ENCODE measurements at places on chromosomes 3 and 15. TPM values are rescaled to one million over a fixed set of nuclear protein-coding genes. Genes with fewer than 3 reads are reported as not detected.

The MOBP gene
- not detected for total RNA-seq

- DNase-seq, result no peak
Measured at GRCh38 chr3:52136513-52136912, 17.7 kb downstream of the POC1A start.

The PCYT1A gene
- total RNA-seq, result 65.0 TPM

GRCh38 chr15:77076323-77076915 is 5.5 kb upstream of the TSPAN3 start:
- no peak for DNase-seq

The FBXO22 gene
- total RNA-seq, result 18.3 TPM

DNA sequence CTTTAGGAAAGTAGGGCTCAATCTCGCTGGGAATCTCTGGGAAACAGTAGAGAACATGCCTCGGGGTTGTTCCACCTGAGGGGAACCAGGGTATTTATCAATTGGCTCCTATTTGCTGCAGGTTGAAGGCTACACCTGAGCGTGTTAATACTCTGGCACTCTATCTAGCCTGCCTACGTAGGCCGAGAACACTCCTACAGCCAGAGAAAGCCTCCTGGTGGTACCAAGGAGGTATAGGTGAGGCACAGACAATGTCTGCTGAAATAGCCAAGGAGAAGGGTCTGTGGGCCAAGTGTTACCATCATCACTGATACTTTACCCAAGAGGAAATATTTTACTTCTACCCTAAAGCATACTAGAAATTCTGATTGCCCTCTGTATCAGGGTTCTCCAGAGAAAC is 341.0 kb upstream of the UBE2E2 start:
- no peak for DNase-seq

DNA sequence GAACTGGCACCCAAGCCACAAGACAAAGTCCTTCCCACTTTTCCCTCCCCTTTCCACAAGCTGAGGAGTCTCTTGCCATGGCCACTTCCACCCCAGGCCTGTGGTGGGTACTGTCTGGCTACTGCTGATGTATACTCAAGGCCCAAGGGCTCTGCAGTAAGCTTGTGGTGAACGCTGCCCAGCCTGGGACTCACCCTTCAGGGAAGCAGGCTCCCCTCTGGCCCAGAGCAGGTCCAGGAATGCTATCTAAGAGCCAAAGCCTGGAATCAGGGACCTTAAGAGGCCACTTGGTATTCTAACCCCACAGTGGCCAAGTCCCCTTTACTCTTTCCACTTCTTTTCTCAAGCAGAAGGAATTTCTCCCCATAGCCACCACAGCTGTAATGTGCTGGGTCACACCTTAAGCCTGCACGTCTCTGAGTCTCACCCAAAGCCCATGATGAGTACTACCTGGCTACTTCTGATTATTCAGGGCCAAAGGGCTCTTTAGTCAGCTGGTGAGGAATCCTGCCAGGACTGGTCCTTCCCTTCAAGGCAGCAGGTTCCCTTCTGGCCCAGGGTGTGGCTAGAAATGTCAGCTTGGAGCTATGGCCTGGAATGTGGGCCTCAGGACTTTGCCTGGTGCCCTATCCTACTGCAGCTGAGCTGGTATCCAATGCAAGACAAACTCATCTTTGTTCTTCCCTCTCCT is 4.0 kb downstream of the PATL2 start:
- no peak for DNase-seq

- no peak for DNase-seq
Measured at GRCh38 chr15:89406940-89407607, 72.5 kb upstream of the POLG start.

- DNase-seq, result no peak
Measured at GRCh38 chr15:101694261-101694660, 30.0 kb downstream of the TARS3 start.

The TP63 gene
- 0.42 TPM for total RNA-seq

The ZNF620 gene
- 5.1 TPM for total RNA-seq

The CATSPER2 gene
- 7.0 TPM for total RNA-seq

- DNase-seq, result no peak
Measured at GRCh38 chr3:65030847-65031463, 343.2 kb upstream of the ADAMTS9 start.

DNA sequence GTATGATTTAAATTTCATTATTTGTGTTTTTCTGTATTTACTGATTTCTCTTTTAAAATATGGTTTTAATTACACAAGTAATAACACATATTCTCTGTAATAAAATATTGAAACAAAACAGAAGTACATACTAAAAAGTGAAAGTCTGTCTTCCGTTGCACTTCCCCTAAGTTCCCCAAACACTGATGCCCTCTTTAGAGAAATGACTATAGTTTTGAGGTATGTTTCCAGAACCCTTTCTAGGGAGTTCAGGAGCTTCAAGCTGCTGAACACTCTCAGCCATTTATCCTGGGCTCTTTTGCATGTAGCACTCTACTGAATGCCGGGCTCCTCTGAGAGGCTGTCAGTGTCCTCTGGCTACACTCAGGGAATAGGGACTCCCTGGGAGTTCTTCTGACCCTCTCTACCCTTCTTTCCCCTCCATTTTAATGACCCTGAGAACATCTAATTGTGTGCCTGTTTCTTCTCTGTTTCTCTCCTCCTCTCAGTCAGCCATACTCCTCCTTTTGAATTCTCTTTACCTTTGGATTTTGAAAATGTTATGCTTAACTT is 60.4 kb upstream of the KCNAB1 start:
- no peak for DNase-seq

The PIK3CA gene
- total RNA-seq, result 37.6 TPM

The GOLGA6L9 gene
- 1.6 TPM for total RNA-seq

GRCh38 chr3:36874424-36874823 is 70.4 kb downstream of the TRANK1 start:
- no peak for DNase-seq

GRCh38 chr3:21163956-21164355 is 587.1 kb downstream of the ZNF385D start:
- DNase-seq, result no peak

DNA sequence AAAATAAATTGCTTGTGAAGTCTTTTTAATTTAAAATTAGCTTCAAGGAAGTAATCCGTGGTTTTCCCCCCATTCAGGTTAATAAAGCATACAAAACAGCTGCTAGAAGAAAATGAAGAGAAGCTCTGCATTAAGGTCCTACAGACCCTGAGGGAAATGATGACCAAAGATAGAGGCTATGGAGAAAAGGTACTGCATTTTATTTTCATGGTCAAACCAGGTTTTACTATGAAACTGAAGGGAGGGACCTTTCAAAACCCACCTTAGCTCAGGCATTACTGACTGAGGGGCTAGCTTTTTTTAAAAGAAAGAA is 218.5 kb downstream of the ITPR1 start:
- DNase-seq, result no peak

The SMAD6 gene
- total RNA-seq, result 92.0 TPM

The ANKRD34C gene
- 0.42 TPM for total RNA-seq

The CDC25A gene
- 0.52 TPM for total RNA-seq

Data from aorta (tissue), 5 donors.